ENCODE measurements at places on chromosomes 1 and 21. TPM values are rescaled to one million over a fixed set of nuclear protein-coding genes. Genes with fewer than 3 reads are reported as not detected.

- no peak for DNase-seq
Observed at GRCh38 chr1:66335125-66335524, 198.8 kb upstream of the SGIP1 start.

DNA sequence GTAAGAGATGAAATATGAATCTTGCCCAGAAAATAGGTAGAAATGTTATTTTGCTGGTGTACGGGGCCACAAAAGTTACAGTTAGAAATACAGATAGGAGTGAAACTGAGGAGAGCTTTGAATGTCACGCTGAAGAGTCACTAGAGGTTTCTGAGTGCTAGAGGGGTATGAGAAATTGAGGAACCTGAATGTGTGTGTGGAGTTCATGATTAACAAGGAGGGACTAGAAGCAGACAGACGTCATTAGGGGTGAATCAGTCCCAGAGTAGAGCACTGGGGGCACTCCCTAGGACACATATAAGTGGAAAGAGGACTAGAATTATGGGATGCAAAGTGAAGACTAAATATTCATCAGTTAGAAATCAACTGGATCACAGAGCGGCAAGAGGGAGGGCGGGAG lies 188.9 kb upstream of the MAP1LC3C start:
- DNase-seq = no peak

The OLFM3 gene
- not detected for total RNA-seq

GRCh38 chr1:30613188-30613587 lies 110.2 kb downstream of the MATN1 start:
- no peak for DNase-seq

The OR2AK2 gene
- not detected for total RNA-seq

The GSTM4 gene
- 36.8 TPM for total RNA-seq

- no peak for DNase-seq
Observed at GRCh38 chr1:58238846-58239245, 307.7 kb downstream of the OMA1 start.

The PGLYRP4 gene
- total RNA-seq = not detected

The ITGB2 gene
- 18.6 TPM for total RNA-seq

GRCh38 chr21:22728091-22728490 lies 1729.9 kb downstream of the NCAM2 start:
- no peak for DNase-seq

DNA sequence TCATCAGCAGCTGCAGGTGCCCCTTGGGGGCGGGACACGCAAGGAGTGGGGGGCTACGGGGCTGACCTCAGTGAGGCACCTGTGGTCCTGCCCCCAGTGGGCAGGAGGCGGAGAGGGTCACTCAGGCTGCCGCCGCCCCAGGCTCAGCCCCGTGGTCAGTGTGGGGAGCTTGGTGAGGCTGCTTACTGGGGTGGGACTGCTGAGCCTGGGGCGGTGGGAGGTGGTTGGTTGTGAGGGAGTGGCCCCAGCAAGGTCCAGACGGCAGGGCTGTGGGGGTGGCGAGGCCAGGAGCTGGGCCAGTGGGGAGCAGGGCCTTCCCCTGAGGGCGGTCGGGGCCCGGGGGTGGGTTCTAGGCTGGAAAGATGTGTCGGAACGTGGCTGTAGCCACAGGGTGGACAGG lies 14.3 kb downstream of the PFKL start:
- DNase-seq = no peak

The RHEX gene
- total RNA-seq = 0.44 TPM

DNA sequence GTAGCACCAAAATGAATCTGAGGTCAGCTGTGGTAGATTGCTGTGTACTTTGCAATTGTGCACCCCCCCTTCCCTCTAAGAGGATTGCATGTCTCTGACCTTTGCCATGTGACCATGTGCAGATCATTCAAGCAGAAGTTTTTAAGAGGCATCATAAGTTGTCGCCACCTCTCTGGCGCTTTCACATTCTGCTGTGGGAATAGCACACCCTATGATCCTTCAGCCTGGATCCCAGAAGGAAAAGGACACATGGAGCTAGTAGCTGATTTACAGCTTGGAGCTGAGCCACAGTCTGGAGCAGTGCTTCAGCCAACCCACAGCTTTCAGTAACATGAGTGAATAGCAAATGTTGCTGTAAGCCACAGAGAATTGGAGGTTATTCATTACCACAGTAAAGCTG lies 158.5 kb downstream of the TSEN15 start:
- no peak for DNase-seq

The FCGR3B gene
- 1.5 TPM for total RNA-seq
